Midbrain (tissue), 1 donor: ENCODE measurements at places on chromosomes 1 and 21.

GRCh38 chr1:98034505-98034904 lies 113.7 kb upstream of the DPYD start:
- no peak for DNase-seq

- DNase-seq, result no peak
These were observed 53.2 kb upstream of the VAMP3 start for GRCh38 chr1:7717748-7718368.

- DNase-seq, result no peak
These were observed 200.0 kb downstream of the SLC45A1 start for GRCh38 chr1:8517661-8518489.

GRCh38 chr1:240508201-240508600 lies 103.8 kb downstream of the GREM2 start:
- no peak for DNase-seq

- DNase-seq, result no peak
These were observed 168.3 kb upstream of the SGIP1 start for GRCh38 chr1:66365635-66366034.
